ENCODE measurements at places on chromosomes 2 and 18. TPM values are rescaled to one million over a fixed set of nuclear protein-coding genes. Genes with fewer than 3 reads are reported as not detected.

DNA sequence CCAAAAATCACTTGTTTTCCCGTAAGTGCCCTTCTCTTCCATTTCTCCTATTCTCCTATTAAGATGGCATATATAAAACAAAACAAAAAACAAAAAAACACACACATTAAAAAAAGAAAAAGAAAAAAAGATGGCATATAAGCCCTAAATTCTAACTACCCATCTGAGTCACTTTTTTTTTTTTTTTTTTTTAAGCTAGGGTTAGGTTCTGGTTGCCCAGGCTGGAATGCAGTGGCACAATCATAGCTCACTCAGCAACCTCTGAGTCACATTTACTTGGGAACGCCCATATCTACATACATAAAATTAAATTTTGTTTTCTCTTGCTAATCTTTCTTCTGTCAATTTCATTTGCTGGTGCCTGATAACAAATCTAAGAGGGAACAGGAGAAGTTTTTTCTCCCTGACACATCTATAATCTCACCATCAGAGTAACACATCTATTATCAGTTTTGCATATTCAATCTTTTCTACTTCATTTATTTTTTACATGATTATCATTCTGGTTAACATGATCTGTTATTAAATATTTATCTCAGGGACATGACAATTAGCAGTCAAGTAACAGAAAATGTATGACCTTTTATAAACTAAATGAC is 52.1 kb downstream of the EEF1B2 start:
- H3K36me3 ChIP-seq = no peaks in the 10 kb centered on the region
- peaks cover 3% of the 10 kb centered on the region for H3K4me1 ChIP-seq
- H3K4me3 ChIP-seq = no peak overlapping the region
- H3K27ac ChIP-seq = no peak overlapping the region

GRCh38 chr2:67792191-67792590 is 270.6 kb downstream of the C1D start:
- DNase-seq = no peak
- H3K4me1 ChIP-seq = no peaks in the 10 kb centered on the region
- no peaks in the 10 kb centered on the region for H3K36me3 ChIP-seq

GRCh38 chr18:2840521-2840920 is 6.3 kb upstream of the EMILIN2 start:
- H3K27ac ChIP-seq = no peak overlapping the region
- no peak overlapping the region for H3K4me3 ChIP-seq
- no peak for DNase-seq
- H3K36me3 ChIP-seq = peaks cover 3% of the 10 kb centered on the region
- H3K27me3 ChIP-seq = peaks cover 32% of the 10 kb centered on the region

- no peak overlapping the region for H3K4me3 ChIP-seq
- no peak overlapping the region for H3K27ac ChIP-seq
- no peaks in the 10 kb centered on the region for H3K36me3 ChIP-seq
- H3K27me3 ChIP-seq = no peaks in the 10 kb centered on the region
Observed at GRCh38 chr2:240789501-240790369, 30.3 kb downstream of the KIF1A start.

GRCh38 chr2:207483477-207483876 is 46.3 kb upstream of the CREB1 start:
- no peak overlapping the region for H3K27ac ChIP-seq
- DNase-seq = no peak
- no peak overlapping the region for H3K4me3 ChIP-seq
- H3K36me3 ChIP-seq = no peaks in the 10 kb centered on the region
- no peaks in the 10 kb centered on the region for H3K27me3 ChIP-seq

GRCh38 chr2:8580316-8581233 is 101.3 kb upstream of the ID2 start:
- no peak overlapping the region for H3K4me3 ChIP-seq
- peak overlapping the region; percentile 70 for H3K27ac ChIP-seq
- H3K36me3 ChIP-seq = no peaks in the 10 kb centered on the region
- H3K27me3 ChIP-seq = peaks cover 7% of the 10 kb centered on the region
- no peak for DNase-seq

TMEM247 gene
- total RNA-seq = not detected

VPS54 gene
- total RNA-seq = 17.4 TPM
